ENCODE measurements at places on chromosomes 3 and 15. TPM values are rescaled to one million over a fixed set of nuclear protein-coding genes. Genes with fewer than 3 reads are reported as not detected.

The MNS1 gene
- total RNA-seq, result 2.9 TPM

The LMLN gene
- total RNA-seq, result 3.4 TPM

The RBP2 gene
- not detected for total RNA-seq

The TMEM212 gene
- not detected for total RNA-seq

DNA sequence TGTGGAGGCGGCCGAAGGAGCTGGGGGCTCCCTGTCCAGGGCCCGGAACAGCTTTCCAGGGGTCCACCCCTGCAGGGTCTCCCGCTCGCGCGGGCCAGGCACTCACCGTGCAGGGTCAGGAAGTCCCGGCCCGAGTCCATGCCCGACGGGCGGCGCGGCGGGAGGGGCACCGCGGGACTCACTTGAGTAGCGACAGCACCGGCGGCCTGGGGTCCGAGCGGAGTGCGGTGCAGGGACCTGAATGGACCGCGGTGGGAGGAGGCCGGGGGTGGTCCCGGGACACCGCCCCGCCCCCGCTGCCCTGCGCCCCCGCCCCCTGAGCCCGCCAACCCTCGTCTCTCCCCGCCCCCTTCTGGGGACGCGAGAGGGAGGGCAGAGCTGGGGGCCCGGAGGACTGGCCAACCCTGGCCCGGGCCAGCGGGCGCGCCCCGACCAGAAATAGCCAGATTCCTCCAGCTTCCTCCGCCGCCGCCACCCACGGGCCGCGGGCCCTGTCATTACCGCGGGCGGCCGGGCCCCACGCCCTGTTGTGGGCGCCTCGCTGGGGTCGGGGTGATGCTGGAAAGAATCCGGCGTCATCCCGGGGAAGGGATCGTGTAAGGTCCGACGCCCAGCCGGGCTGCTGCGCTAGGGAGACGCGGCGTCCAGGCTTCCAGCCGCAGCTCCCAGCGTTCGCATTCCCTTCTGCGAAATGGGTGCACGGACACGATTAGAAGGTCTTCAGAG, at the start of gene PLCD1:
TSS of gene PLCD1 (minus strand) at position 243 of the 726 bp plus-strand sequence. CDS start at position 140, 103 bp downstream.
- DNase-seq, result peak; percentile 87

DNA sequence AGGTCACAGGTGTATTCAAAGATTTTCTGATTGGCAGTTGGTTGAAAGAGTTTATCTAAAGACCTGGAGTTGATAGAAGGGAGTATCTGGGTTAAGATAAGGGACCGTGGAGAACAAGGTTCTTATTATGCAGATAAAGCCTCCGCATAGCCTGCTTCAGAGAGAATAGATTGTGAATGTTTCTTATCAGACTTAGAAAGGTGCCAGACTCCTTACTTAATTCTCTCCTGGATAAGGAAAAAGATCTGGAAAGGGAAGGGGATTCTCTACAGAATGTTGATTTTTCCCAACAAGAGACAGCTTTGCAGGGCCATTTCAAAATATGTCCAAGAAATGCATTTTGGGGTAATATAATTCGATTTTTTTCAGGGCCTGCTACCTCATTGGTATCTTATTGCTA, 341.3 kb upstream of the RARB start:
- DNase-seq, result no peak

DNA sequence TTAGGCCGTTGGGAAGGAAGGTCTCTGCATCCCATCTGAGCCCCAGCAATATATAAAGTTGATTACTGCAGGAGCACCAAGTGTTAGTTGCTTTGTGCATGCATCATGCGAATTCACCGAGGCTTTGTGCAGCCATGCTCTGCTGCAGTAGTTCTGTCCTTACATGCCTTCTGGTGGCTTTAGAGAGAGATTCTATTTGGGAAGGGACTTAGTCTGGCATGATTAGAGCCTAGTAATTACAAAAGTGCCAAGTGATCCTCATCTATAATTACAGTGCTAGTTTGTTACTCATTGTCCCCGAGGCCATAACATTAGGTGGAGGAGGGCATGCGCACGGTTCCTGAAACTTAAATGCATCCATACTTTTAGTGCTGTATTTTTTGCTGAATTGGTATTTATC, 353.6 kb downstream of the CNTN4 start:
- no peak for DNase-seq

- DNase-seq, result no peak
Measured at GRCh38 chr15:47203993-47204392, 513.3 kb upstream of the SEMA6D start.

GRCh38 chr3:51390246-51391074, 625 bp upstream of the RBM15B start:
- DNase-seq, result no peak

GRCh38 chr3:124174476-124174875, 182.6 kb upstream of the ROPN1 start:
- no peak for DNase-seq

DNA sequence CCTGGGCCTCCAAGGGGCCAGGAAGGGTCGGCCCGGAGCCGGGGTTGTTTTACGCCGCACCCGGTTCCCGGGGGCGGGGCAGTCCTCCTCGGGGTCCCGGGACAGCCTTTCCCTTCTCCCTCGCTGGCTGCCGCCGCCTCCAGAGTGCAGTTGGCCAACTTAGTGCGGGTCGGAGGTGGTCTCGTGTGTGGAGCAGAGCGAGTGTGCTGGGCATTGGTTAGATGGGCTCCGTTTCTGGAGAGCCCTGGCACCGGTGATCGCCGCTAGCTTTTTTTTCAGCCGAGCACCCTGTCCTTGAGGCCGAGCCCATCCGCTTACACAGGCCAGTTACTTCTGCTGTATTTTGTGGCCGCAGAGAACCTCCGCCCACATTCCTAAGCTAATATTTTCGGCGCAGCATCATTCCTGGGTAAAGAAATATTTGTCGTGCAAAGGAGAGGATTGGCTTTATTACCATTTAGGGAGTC, 585 bp downstream of the KIF23 start:
- DNase-seq, result peak; percentile 95

DNA sequence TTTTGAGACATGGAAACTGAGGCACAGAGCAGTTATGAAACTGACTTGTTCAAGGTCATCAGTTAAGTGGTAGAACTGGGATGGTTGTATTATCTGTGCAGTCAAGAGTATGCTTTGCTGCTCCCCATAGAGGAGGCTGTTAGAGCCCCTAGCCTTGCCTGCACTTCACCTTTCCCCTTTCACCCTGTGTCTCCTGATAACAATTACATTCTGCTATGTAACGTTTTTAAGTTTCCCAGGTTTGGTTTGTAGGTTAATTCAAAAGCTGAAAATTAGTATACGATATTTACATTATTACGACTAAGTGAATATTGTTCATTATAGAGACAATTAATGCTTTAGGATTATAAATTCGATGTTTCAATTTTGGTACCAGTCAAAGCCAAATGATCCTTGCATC, 89.9 kb downstream of the ECT2 start:
- no peak for DNase-seq

DNA sequence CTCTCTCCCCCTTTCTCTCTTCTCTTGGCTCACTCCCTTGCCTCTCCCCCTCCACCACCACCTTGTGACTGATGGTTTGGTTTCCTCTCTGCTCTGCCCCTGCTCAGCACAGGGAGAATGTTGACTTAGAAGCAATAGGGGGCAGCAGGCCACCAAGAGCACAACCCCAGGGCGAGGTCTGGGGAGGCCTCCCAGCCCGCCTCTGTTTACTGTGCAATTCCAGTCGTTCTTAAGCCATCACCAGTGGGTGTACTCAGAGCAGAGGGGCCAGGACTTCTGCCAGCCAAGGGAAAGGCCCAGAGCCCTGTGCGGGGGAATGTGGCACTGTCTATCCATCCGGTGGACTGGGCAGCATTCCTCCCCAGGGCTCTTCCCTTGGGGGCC, 5.7 kb upstream of the APEH start:
- DNase-seq, result no peak
